ENCODE measurements at places on chromosomes 1 and 21.

GRCh38 chr1:152109998-152110294 is 5.3 kb downstream of the TCHH start:
- DNase-seq: no peak

GRCh38 chr1:225378880-225379279 is 49.0 kb downstream of the LBR start:
- DNase-seq: no peak

GRCh38 chr1:109573785-109574184 is 25.4 kb downstream of the GNAI3 start:
- DNase-seq: no peak

DNA sequence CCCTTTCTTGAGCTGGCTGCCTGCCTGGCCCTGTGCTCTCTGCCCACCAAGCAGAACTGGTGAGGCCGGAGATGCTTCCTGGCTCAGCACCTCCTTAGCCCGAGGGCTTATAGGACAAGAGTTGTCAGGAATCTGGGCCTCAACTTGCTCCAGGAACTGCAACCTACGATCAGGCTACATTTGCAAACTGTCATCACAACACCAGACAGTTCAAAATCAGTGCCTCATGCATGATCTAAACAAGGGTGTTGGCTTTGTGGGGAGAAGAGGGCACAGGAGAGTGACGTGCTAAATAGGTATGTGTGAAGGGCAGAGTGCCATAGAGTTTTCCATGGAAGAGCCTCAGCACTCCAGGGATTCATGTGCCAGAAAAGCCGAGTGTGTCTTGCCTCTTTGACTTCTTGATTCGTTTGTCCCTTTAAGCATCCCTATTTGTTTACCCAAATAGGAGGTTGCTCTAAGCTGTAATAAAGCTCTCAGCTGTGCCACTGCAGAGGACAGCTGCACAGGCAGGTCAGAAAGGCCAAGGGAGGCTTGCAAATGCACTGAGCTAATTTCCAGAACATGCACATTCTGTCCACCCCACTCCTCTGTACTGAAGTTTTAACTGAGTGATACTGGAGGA is 30.2 kb upstream of the NEK2 start:
- no peak for DNase-seq

DNA sequence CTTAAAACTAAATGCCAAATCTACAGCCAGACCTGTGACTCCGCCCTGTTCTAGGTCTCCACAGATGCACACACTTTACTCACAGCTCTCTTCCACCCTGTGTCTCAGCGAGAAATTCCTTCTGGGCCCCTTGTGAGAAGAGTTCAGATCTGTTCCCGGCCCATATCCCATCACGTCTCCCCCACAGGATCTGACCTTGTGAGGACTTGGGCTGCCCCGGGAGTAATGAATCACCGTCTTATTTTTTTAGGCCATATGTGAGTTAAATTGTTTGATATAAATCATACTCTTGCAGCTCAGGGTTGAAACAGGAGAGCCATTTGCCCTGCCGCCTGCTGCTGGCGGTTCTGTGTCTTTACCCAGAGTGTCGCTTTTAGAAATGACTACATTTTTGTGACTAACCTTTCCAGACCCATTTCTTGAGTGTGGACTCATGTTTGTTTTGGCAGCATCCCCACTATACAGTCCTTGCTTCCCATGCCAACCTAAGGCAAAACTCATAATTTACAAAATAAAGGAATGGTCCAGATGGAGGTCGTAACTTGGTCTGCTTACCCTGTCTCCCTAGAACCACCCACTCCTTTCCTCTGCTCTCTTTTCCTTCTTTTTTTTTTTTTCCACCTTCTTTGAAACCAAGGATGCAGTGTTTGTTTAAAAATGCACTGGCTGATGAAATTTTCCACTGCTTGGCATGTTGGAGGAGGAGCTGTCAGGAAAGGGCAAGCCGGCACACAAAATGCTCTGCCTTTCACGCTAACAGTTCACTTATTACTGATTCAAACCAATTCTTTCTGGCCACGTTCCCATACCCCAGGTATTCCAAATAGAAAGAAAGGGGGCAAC is 98.0 kb upstream of the C1orf105 start:
- DNase-seq: no peak

DNA sequence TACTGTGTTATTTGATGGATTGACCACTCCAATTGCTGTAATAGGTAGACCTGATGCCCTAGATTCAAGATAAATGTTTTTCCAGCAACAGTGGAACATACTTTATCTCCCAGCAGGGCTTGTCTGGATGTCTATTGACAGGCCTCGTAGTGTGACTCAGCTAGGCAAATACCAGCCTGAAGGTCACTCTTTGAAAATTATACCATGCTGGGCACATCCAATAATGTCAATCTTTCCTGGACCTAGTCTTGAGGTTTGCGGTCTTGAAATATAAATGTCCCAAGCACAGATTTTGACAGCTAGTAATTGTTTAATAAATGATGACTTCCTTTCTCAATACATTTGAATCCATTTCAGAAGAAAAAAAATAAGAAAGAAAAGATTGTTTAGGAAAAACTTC is 1138.0 kb upstream of the TMPRSS15 start:
- DNase-seq: no peak

- no peak for DNase-seq
Measured at GRCh38 chr1:241716915-241717656, 65.0 kb downstream of the WDR64 start.

GRCh38 chr1:160400223-160400645 is at the start of gene VANGL2:
Gene VANGL2, plus strand, starts transcription at chr1:160400564. Its CDS starts 15,274 bp downstream, at chr1:160415838.
- peak; percentile 28 for DNase-seq

DNA sequence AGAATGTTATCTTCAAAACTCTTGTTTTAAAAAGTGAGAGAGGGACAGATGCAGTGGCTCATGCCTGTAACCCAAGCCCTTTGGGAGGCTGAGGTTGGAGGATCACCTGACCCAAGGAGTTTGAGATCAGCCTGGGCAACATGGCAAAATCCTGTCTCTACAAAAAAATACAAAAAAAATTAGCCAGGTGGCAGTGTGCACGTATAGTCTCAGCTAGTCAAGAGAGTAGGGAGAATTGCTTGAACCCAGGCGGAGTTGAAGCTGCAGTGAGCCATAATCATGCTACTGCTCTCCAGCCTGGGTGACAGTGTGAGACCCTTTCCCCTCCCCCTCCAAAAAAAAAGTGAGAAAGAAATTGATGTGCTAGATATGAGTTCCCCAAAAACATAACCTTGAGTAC is 131.0 kb downstream of the KCNT2 start:
- no peak for DNase-seq

DNA sequence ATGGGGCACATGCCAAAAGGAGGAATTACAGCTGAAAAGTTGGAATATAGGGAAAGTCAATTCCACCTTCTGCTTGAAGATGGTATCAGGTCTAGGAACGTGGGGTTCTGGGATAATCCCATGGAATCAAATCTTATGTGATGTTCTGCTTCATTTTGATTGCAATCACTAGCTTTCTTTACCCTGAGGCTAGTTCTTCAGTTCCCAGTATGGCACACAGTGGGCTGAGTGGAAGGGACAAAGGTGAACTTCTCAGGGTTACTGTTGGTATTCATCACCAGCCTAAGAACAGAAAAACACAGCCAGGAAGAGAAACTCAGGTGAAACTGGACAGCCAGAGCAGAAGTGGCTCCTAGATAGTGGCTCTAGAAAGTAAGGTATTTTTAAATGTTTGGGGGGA is 117.8 kb downstream of the TNFSF18 start:
- DNase-seq: no peak

- no peak for DNase-seq
Measured at GRCh38 chr1:27346991-27347624, 5.3 kb downstream of the SYTL1 start.

DNA sequence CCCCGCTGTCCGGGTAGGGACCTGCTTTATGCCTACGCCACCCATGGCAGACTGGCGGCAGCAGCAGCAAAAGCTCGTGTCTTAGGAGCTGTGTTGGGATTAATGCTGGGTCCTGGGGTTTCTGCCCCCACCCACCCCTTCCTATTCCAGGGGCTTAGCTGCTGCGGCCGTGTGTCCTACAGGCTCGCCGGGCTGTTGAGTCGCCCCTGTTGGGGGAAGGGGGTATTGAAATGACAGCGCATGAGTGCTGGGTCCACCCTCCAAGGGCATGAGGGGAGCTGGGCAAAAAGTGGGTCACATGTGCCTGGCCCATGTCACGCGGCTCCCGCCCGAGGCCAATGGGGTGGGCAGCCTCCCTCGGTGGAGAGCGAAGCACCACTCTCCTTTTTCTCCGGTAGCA is 118.3 kb upstream of the COL6A1 start:
- no peak for DNase-seq

GRCh38 chr1:19577036-19577435 is 67.1 kb upstream of the NBL1 start:
- no peak for DNase-seq

- DNase-seq: no peak
Measured at GRCh38 chr1:184191181-184191621, 139.7 kb downstream of the TSEN15 start.

DNA sequence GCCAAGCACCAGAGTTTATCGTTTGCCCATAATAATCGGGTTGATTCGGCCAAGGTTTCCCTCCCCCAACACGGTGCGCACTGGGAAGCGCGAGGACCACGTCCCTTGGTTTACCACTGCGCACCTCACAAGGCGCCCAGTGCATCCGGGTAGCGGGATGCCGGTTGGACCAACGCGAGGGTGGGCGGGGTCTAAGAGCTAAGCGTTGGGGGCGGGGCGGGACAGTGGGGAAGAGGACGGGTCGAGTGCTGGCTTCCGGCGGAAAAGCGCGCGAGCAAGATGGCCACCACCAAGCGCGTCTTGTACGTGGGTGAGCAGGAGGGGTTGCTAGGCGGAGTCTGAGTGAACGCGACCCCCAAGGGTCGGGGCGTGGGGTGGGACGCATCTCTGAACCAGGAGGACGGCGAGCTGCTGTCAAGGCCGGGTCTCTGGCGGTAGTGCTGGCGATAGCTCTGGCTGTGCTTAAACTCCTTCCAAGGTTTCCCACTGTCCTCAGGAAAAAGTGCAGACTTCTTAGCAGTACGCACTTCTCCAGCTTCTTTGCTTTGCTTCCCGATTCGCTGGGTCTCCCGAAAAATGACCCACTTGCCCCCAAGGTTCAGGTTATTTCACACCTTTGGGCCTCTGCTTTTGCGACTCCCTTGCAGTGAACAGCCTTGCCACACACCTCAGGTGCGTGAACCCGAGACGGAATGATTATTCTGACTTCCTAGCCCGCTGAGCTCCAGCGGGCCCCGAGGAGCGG is at the start of gene PPIE:
PPIE (plus strand) TSS at position 261 of the 745 bp plus-strand sequence; CDS start at position 280, 19 bp downstream.
- DNase-seq: peak; percentile 80

DNA sequence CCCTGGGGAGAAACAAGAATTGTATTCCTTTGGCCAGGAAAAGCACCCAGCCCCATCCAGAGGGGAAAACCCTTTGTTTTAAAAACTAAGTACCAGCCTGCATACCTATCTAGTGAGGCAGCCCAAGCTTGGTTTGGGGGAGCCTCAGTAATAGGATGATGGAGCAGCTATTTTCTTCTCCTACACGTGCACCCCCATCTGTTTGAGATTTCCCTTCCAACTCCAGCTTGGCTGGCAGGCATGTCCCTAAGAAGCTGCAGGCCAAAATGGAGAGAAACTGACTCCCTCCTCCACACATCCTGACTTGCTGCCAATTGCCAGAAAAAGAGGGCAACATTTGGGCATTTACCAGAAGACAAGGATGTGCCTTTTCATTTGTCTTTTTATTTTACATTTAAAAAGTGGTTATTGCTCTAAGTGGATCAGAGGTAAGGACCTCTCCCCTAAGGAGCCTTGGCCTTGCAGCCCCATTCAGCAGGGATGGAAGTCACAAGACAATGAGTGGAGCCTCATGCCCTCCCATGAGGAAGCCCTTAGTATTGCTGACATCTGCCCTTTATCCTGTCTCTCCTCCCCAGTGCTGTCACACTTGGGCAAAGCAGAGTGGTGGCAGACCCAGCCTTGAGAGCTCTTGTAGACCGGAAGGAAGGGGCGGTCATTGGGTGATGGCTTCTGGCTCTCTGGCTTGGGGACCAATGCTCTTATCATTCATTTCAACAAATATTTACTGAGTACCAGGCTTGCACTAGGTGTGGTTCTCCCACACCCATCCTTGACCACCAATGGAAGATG is 8.6 kb downstream of the FNDC5 start:
- no peak for DNase-seq

GRCh38 chr1:85629532-85629920 is 49.0 kb downstream of the CCN1 start:
- no peak for DNase-seq

DNA sequence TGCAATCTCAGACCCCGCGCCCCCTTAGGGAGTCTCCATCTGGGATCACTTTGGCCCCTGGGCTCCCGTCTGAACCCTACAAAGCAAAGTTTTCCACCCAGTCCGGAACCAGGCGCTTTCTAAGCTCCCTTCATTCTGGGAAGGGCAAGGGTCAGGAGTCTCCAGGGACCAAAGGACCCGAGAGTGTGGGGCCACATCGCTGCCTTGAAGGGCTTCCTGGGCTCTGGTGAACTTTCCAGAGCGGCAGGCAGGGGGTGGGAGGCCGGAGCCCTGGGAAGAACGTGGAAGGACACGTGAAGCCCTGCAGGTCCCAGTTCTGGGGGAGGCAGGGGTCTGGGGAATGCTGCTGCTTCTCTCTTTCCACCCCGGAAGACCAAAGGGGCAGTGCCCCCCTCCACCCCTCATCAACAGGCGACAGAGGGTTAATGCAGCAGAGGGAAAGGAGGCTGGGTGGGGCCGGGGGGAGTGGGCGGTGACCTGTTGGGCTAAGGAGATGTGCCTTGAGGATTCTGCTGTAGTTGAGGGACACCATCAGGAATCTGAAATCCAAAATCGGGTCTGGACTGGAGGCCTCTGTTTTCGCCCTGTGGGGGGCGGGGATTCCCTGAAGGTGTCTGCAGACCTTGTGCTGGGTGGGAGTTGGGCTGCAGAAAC is 734 bp downstream of the CDK18 start:
- no peak for DNase-seq

GRCh38 chr21:36973986-36974850 is 7.7 kb upstream of the HLCS start:
- no peak for DNase-seq

GRCh38 chr1:162087111-162087510 is 17.6 kb downstream of the NOS1AP start:
- no peak for DNase-seq

DNA sequence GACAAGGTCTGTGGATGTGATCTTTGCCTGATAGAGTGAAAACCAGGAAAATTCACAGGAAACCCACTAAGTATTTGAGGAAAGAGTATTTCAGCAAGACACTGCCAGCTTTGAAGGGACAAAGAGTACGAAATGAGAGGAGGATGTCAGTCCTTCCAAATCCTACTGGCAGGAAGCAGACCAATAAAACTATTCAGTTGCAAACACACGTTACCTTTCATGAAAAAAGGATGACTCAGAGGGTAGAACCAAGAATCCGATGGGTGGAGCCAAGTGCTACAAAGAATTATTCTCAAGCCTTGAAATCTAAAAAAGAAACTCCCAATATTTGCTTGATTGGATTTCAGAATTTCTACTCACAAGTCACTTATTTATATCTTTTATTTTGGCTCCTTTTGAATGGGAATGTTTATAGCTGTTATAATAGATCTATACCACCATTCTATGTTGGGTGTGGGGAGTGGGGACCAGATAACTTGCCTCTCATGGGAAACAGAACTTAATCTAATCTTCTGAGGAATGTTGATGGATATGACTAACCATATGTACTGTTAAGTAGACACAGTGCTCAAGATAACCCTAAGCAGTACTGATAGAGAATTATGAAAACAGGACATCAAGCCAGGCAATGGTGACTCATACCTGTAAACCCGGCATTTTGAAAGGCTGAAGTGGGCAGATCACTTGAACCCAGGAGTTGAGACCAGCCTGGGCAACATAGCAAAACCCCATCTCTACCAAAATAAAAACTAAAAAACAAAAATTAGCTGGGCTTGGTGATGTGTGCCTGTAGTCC is 19.3 kb upstream of the HEATR1 start:
- no peak for DNase-seq

Measured in effector memory CD8-positive, alpha-beta T cell (primary cell).